ENCODE measurements at places on chromosomes 4 and X.
A peak's percentile ranks its signal among the peaks of the same experiment; 100 is the strongest.

DNA sequence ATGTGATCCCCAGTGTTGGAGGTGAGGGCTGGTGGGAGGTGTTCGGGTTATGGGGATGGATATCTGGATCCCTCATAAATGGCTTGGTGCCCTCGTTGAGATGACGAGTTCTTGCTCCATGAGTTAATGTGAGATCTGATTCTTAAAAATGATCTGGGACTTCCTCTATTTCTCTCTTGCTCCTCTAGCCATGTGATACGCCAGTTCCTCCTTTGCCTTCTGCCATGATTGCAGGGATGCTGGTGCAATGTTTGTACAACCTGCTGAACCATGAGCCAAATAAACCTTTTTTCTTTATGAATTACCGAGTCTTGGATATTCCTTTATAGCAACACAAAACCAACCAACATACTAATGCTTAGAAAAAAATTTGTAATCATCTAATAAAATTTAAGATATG lies 56.6 kb downstream of the STAP1 start:
- DNase-seq, result no peak

GRCh38 chrX:48957477-48957826 lies at the start of gene OTUD5:
OTUD5 (minus strand) TSS chrX:48957607; CDS start chrX:48957570, 37 bp downstream.
- DNase-seq, result peak; percentile 54

DNA sequence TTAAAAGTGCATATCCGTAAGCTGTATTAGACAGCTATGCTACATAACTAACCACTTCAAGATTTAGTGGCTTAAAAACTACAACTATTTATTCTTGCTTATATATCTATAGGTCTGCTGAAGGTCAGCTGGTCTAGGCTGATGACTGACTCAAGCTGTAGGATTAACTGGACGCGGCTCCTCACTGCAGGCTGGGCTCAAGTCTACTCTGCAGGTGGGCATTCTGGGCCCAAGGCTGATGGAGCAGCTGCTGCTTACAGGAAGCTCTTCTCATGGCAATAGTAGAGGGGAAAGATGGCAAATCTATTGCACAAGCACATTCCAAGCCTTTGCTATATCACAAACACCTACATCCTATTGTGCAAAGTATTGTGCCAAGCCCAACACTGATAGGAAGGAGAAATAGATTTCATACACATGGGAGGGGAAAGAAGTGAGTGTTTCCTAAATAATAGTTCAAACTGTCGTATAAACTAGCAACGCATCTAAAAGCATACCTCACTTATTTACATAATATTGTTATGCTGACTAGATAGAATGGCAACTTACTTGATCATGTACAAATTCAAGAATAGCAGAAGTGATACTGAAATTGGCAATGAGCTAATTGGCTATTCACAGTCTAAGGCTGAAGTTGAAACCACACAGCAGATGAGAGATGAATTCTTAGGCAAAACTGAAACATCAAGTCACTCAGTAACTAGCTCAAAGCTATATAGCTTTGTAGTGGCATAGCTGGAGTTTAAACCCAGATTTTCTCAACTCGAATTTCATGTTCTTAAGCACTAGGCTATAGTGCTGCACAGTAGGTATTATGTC lies 263.8 kb downstream of the NKX6-1 start:
- no peak for DNase-seq

GRCh38 chr4:139454111-139455045 lies at the start of gene RAB33B:
RAB33B (plus strand) TSS chr4:139454121; CDS start chr4:139454196, 75 bp downstream.
- no peak for DNase-seq

- no peak for DNase-seq
Observed at GRCh38 chr4:13386405-13387107, 97.6 kb downstream of the RAB28 start.

GRCh38 chr4:182826391-182826790 lies 90.8 kb downstream of the DCTD start:
- no peak for DNase-seq

- no peak for DNase-seq
Observed at GRCh38 chr4:80070880-80071603, 2.0 kb downstream of the ANTXR2 start.

- no peak for DNase-seq
Observed at GRCh38 chr4:10620935-10621488, 63.6 kb downstream of the CLNK start.

GRCh38 chr4:158912806-158913205 lies 144.0 kb downstream of the FNIP2 start:
- DNase-seq, result no peak

- DNase-seq, result no peak
Observed at GRCh38 chr4:78534286-78534955, 17.1 kb upstream of the ANXA3 start.

DNA sequence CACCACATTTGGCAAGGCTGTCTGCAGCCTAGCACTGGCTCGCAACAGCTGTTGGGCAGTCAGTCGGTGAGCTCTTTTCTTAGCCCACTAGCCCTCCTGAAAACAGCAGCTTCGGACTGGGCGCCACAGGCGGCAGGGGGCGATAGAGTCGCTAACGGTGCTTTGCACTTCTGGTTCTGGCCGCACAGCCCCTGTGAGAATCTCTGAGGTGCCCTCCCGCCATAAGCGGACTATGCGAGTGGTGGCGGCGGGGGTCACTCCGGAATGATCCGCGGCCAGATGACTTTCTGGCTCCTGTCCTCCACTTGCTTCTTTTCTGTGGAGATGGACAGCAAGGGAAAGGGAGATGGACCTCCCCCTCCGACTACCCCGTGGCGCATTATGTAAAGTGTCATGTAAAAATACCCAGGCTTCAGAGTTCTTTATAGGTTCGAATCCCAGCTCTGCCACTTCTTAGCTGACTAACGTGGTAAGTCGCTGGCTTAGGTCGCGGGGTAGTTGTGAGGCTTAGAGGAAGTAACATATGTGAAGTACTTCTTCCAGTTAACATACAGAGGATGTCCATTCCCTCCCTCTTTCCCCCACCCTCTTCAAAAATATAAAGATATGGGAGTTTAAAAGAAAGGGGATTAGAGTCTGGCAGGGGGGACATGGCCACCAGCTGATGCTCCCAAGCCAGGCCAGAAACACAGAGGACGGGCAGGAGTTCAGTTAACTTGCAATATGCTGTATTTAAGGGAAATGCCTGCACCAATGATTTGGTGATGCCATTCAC lies 11.0 kb downstream of the ARHGAP36 start:
- DNase-seq, result peak; percentile 7

DNA sequence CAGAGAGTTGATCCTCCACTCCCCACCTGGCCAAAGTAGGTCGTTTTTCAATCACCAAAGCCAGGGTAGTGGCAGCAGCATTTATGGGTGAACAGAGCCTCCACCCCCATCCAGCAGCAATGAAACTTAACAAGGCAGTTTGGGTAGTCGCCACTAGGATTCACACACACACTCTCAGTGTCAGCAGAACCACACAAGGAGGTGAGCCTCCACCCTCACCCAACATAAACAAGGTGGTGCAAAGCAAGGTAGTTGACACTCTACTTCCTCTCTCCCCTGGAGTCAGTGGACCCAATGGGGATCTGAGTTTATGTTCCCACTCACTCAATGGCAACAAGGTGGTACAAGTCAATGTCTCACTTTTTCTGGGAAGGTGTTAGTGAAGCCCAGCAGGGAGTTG lies 50.4 kb upstream of the CCDC149 start:
- DNase-seq, result no peak

DNA sequence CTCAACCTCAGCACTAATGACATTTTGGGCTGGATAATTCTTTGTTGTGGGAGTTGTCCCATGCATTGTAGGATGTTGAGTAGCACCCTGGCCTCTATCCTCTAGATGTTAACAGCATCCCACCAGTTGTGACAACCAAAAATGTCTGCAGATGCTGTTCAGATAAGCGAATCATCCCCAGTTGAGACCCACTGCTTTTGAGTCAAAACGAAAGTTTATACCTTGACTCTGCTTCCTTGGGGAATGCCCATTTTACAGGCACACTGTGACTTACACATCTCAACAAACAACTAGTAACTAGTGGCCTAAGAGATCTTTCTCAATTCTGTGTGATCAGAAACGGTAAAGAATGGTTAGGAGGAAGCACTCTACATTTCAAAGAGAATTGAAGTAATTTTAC lies 37.0 kb downstream of the SEPSECS start:
- DNase-seq, result no peak

Measured in stimulated activated CD4-positive, alpha-beta T cell treated with anti-CD3 and anti-CD28 coated beads, Interleukin-4, amount 100 ng/mL, for 48 hours (primary cell).